Umbilical cord (tissue), 2 donors: ENCODE measurements at places on chromosomes 2 and 18. TPM values are rescaled to one million over a fixed set of nuclear protein-coding genes. Genes with fewer than 3 reads are reported as not detected.

SLC14A1 gene
- total RNA-seq, result 15.2 TPM

PROM2 gene
- total RNA-seq, result 2.4 TPM

FN1 gene
- 3,252 TPM for total RNA-seq

MTCL1 gene
- total RNA-seq, result 57.3 TPM

NAT8 gene
- total RNA-seq, result not detected

HPCAL1 gene
- total RNA-seq, result 7.9 TPM

ACP1 gene
- total RNA-seq, result 99.7 TPM

SIX2 gene
- total RNA-seq, result 0.48 TPM

TCF23 gene
- total RNA-seq, result 1.7 TPM

ERFE gene
- total RNA-seq, result 4.3 TPM

IAH1 gene
- total RNA-seq, result 79.2 TPM

FASTKD2 gene
- total RNA-seq, result 29.1 TPM

LOXHD1 gene
- not detected for total RNA-seq
